ENCODE measurements at places on chromosomes 6 and 20.

DNA sequence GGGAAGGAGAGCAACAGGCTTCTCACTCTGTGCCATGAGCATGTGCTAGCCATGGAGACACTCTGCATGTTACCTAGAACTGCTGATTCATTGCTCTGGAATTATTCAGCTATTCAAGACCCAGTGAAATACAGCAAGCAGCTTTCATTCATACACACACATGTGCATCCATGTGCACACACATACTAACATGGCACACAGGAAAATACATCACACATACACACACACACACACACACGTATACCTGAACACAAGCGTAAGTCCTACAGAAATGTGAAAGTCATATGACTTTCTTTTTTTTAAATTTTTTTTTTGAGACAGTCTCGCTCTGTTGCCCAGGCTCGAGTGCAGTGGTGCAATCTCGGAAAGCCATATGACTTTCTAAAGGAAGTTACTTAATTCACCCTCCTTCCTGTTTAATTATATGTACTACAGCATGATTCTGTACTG lies 108.2 kb upstream of the NFATC2 start:
- DNase-seq, result no peak

GRCh38 chr20:25017257-25017803 lies 24.8 kb upstream of the APMAP start:
- DNase-seq, result no peak

DNA sequence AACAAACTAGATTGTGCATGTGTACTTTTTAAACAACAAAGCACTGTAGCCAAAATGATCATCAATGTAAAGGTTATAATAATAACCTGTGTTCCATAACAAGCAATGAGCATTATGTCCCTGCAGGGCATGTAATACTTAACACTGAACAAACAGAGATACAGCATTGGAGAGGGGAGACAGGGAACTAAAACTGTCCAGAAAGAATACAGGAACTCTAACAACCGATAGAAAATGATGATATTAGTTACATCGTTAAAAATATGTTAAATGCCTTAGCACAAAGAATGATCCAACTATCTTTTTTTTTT lies 80.5 kb downstream of the COL9A1 start:
- DNase-seq, result no peak

DNA sequence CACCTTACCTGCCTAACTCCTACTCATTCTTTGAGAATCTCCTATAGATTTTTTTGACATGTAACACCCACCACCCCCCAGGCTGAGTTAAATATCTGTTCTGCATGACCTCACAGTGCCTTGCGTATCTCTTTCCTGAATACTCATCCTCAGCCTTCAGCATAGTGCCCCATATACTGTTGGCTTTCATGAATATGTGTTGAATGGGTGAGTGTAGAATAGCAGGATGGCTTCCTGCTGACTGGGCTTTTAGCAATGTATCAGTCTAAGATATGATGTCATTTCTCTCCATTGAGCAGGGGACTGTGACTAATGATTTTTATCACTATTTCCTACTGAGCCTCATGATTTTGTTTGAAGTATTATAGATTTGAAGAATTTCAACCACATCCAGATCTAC lies 361.6 kb upstream of the MARCKS start:
- no peak for DNase-seq

DNA sequence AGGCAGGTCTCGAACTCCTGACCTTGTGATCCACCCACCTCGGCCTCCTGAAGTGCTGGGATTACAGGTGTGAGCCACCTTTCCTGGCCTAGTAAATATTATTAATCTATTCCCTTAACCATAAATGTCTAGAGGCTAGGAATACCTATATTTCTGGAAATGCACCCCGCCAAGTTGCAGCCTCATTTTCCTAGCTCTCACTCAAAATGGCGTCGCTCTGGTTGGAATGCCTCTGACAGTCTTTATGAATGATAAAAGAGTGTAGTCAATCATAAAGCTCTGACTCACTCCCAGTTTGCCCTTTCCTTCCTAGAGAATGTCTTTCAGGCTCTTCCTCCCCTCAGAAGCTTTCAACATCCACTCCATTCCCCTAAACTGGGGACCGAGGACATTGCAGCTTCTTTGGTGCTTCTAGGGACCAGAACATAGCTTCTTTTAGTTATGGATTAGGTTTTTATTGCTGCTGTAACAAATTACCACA lies 14.1 kb upstream of the TRIM26 start:
- DNase-seq, result no peak

GRCh38 chr6:108359901-108360882 lies 65.3 kb downstream of the AFG1L start:
- DNase-seq, result no peak

DNA sequence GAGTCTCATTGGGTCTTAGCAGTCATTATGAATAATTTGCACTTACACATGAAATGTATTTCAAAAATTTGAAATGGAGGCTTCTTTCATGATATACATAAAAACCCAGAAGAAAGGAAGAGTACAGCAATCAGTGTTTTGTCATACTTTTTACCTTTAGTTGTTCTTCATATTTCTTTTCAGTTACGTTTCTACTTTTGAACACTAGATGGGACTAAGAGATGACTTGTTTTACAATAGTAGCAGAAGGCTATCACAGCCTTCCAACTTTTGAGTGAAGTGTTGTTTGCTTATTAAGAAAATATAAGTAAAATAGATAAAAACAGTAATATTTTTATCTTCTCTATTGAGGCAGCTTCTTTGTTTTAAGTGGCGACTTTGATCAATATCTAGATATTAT lies 58.1 kb downstream of the L3MBTL3 start:
- no peak for DNase-seq

- DNase-seq, result no peak
Measured at GRCh38 chr6:159038914-159039884, 5.6 kb downstream of the TAGAP start.

DNA sequence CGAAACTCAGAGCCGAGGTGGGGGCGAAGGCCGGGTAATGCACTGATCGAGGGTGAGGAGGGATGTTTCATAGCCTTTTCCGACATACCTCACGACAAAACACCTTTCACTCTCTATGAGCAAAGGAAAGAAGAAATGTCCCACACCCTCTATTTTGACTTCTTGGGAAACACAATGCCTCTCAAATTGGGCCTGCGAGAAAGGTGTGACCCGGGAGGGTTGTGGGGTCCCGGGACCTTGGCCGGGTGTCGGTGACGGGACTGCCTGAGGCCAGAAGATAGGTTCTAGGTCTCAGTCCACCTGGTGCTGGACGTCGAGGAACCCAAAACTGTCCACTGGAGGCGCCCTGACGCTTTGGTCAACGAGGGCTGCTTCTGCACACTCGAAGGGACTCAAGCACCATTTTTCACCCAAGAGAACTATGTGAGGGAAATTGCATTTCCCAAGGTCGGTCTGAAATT lies 41.1 kb upstream of the OSTM1 start:
- DNase-seq, result no peak

DNA sequence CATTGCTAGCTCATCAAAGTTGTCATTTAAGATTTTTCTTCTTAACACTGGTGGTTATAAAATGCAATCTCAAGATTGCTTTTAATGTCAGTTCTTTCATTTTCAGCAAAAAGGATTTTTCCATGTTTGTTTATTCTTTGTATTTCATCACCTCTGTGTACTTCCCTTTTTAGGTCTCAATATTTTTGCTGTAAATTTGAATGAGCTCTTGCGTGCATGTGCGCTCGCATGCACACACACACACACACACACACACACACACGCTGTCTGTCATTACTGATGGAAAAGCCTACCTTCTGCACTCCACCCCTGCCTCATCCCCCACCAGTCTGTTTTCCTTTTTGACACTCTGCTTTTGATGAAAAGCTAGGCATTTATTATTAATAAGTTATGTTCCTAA lies 85.3 kb upstream of the FYN start:
- DNase-seq, result no peak

GRCh38 chr20:2707353-2708072 lies 14.9 kb downstream of the EBF4 start:
- no peak for DNase-seq

- no peak for DNase-seq
Measured at GRCh38 chr6:7624796-7625710, 35.1 kb downstream of the SNRNP48 start.

DNA sequence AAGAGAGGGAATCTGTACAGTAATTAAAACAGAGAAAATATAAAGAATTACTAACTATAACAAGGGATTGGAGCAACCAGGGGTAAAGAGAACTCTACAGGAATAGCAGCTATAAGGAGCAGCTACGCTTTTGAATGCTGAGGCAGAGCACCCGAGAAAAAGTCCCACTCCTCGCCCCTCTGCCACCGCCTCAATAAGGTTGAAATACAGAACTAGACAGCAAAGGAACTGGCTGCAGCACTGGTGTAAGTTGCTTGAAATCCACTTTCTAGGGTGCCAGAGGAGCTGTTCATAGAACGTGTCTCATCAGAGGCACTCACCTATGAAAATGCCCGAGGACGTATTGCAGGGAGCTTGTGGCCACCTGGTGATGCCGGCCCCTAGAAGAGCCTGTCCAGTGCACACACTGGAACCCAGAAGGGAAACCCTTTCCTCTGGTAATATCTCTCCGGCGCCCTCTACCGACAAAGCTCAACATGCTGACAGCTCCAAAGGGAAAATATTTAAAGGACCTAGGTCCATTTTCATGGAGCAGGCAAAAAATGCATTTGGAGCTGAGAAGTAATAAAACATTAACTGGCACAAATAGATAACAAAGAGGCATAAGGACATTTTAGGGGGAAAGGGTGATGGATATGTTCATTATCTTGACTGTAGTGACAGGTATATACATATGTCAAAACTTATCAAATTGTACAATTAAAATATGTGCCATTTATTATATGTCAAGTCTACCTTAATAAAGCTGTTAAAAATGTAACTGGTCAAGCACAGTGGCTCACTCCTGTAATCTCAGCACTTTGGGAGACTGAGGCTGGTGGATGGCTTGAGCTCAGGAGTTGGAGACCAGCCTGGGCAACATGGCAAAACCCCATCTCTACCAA lies 137.4 kb upstream of the HDAC2 start:
- peak; percentile 5 for DNase-seq
